ENCODE measurements at places on chromosomes 11 and 22.

DNA sequence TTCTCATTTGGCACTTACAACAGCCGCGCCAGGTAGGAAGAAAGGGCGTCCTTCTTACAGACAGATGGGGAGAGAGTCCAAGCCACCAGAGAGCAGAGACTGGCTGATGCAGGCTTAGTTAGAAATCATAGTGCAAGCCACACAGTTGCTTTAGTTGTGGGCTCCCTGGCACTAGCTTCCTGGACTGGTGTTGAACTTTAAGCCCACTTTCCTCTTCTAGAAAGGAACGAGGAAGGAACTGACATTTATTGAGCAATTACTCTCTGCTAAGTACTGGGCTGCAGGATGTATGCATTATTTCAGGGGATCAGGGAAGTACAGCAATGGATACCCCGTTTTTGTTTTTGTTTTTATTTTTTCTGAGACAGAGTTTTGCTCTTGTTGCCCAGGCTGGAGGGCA, 3.0 kb downstream of the BACE1 start:
- no peak for DNase-seq

GRCh38 chr22:48371391-48371790, 1456.3 kb downstream of the BRD1 start:
- no peak for DNase-seq

- DNase-seq = no peak
These were observed 71.4 kb downstream of the FANCF start for GRCh38 chr11:22554221-22554620.

- DNase-seq = no peak
These were observed 5.6 kb downstream of the GAL start for GRCh38 chr11:68689737-68690625.

GRCh38 chr11:110509472-110509871, 79.7 kb downstream of the FDX1 start:
- no peak for DNase-seq

GRCh38 chr11:72834905-72835304, 20.7 kb downstream of the ATG16L2 start:
- no peak for DNase-seq
